ENCODE measurements at places on chromosomes 5 and 9.

GRCh38 chr9:70147651-70148050 is 104.0 kb downstream of the MAMDC2 start:
- DNase-seq: no peak

DNA sequence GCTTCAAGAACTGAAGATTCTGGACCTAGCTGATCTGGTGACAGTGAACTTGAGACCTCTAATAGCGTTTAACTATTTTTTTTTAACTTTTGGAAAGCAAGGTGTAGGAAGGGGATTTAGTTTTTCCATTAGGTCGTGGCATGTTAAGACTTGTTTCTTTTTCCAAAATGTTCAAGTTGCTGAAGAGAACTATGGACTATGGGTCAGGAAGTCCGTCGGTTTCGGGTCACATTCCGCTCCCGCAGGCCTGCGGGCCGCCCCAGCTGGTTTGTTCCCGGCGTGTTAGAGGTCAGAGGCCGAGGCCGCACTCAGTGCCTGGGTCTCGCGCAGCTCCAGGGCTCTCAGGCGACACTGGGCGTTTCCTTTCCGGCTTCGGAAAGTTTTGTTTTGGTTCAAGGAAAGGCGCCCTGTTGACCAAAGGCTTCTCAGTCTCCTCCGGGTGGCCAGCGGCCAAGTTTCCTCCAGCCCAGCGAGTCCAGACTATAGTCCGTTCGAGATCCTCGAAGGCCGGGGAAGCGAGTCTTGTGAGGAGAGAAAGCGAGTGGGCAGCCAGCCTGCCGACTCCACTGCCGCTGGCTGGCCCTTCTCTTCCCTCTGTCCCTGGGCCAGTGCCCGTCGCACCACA is 586 bp upstream of the FCHO2 start:
- no peak for DNase-seq

GRCh38 chr5:124231230-124231629 is 515.2 kb downstream of the ZNF608 start:
- no peak for DNase-seq

- no peak for DNase-seq
Observed at GRCh38 chr5:123549256-123549904, 37.4 kb downstream of the CSNK1G3 start.

DNA sequence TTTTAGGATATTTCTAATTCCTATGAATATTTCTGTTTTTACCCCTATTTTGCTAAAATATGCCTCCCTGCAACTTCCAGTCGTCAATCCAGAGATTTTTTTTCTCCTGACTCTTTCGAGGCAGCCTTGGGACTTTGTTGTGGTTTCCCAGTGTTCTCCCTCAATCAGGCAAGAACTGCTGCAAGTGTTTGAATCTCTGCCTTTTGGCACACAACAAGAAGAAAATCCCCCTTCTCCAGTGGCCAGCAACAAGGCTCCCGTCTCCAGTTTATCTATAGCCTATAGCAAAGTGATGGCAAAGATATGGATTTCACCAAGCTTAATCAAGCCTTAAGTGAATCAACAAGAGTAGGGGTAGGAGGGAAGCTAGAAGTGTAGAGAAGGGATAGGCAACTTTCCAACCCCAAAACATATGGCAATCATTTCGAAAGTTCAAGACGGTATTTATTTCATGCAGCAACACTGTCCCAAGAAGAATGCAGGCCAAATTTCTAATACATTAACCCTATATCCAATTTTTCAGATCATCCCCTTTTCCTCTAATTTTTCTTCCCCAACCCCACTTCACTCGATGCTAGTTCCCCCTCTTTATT is 37.7 kb upstream of the PAPPA start:
- DNase-seq: no peak

GRCh38 chr5:127875235-127876021 is 172.2 kb downstream of the CCDC192 start:
- no peak for DNase-seq

DNA sequence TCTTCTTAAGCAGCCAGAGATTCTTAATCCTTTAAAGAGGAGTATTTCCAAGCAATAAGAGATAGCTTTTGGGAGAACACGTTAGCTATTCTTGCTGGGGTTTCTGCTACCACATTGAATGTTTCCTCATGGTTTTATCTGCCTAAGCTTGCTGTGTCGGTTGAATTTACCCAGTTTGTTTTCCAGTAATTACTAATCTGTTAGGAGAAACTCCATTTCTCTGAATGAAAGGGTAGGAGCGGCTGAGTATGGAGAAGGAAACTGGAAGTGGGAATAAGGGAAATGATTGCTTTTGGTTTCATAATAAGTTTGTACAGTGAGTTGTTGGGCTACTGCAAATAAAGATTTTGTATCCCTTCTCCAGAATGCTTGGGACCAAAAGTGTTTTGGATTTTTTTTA is 1.2 kb downstream of the JAK2 start:
- no peak for DNase-seq

GRCh38 chr5:172798422-172799215 is 27.6 kb upstream of the DUSP1 start:
- DNase-seq: no peak

- no peak for DNase-seq
Observed at GRCh38 chr5:39013938-39014337, 60.3 kb downstream of the RICTOR start.

GRCh38 chr5:172862165-172862801 is 28.2 kb downstream of the ERGIC1 start:
- no peak for DNase-seq

DNA sequence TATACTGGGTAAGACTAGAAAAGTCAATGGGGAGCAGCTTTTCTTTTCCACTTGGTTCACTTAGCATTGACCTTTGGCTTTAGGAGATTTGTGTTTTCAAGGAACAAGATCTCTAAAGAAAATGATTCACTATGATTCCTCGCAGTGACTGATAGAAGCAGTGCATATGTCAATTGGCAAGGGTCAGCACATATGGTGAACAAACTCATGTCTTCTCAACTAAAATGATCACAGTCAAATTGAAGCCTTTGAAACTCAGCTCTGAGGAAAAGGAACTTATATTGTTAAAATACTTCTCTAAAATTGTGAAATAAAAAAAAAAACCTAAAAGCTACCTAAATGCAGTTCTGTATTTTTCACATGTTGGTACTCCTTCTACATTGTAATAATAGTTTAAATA is 43.2 kb upstream of the IL7R start:
- DNase-seq: no peak

DNA sequence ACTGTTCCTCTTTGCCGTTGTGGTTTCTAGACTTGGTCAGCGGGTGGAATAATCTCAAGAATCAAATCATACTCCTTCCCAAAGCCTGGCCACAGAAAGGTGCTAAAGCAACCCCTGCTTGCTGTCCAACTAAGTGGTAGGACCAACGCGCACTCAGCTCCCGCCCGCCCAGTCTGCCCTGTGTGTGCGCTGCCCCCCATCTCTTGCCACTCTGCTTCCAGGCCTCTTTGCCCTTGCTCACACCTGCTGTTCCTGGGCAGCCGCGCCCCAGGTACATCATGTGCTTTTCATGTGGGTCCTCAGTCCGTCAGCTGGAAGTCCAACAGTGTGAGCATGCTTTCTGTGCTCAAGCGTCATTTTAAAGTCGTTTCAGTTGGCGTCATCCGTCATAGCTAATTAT is 65.5 kb downstream of the SYK start:
- peak; percentile 63 for DNase-seq

DNA sequence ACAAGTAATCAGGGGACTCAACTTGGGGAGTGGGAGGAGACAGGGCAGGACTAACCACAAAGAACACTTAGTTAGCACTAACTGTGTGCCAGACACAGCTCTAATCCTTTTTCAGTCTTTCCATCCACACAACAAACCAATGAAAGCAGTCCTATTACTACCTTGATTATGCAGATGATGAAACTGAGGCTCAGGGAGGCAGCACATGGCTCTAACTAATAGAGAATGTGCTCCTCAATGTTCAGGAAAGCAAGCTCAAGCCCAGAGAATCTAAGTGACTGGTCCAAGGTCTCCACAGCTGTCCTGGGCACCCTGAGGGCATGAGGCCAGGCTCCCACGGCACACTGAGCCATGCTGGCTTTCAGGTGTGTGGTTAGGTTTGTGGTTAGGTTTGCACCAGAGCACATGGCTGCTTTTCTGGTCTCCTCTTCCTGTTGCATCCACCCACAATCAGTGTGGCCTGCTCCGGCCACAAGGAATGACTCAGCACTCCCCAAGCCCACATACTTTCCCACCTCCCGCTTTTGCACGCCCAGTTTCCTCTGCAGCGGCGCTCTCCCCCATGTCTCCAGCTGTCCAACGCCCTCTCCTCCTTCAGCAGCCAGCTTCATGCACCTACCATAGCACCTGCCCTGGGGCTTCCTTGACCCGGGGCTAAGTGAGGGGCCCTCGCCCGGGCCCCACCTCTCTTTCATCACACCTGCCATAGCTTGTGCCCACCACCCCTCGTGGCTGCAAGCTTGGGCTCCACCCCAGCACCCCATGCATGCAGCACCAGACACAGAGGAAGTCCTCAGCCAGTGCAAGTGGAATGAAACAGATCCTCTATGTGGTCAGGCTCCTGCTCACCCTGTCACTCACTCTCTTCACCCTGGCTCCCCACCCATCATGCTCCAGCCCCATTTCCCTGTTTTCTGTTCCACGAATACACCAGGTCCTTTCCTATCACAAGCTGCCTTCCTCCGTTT is 133.1 kb downstream of the GABBR2 start:
- DNase-seq: no peak

- DNase-seq: no peak
Observed at GRCh38 chr5:146706321-146706972, 172.1 kb downstream of the PPP2R2B start.

- peak; percentile 62 for DNase-seq
Observed at GRCh38 chr5:133150909-133151544, 99.2 kb downstream of the HSPA4 start.

GRCh38 chr9:137670391-137671195 is 51.8 kb downstream of the EHMT1 start:
- DNase-seq: no peak

DNA sequence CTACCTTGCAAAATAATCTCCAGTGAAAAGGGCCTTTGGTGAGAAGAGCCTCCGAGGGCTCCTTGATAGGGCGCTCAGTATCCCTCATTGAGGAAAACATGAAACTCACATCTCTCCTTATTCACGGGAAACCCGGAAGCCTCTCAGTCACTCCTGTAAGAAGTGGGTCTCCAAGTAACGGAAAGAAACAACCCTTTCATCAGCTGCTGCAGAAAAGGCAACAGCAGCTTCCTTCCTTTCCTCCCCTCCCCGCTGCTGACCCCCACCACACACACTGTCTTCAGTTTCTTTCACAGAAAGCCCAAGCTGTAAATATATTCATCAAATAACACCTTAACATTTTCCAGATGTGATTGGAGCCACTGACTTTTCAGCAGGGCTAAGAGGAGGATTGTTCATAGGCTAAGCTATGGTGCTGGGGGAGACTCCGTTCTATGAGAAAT is 81.4 kb downstream of the C9orf152 start:
- no peak for DNase-seq

GRCh38 chr9:94644543-94644942 is 5.2 kb upstream of the FBP1 start:
- DNase-seq: no peak

DNA sequence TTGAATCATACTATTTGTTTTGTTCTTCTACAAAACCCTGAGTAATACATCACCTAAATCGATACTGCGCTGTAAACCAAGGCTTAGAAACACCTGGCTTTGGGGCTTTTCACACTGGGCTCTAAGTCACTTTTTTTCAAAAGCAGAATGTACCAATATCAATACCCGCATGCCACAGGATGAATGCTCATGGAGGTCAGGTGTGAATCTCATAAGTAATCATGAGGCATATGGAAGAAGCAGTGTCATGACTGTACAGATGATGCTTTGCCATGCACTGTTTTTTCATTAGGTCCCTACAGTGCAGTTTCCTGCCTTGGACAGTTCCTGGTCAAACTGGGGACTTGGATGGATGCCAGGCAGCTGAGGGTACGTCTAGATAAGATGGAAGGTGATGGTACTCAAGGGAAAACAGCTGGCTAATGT is 49.0 kb upstream of the ATG10 start:
- DNase-seq: no peak

GRCh38 chr9:75019654-75020053 is 8.4 kb downstream of the CARNMT1 start:
- no peak for DNase-seq

DNA sequence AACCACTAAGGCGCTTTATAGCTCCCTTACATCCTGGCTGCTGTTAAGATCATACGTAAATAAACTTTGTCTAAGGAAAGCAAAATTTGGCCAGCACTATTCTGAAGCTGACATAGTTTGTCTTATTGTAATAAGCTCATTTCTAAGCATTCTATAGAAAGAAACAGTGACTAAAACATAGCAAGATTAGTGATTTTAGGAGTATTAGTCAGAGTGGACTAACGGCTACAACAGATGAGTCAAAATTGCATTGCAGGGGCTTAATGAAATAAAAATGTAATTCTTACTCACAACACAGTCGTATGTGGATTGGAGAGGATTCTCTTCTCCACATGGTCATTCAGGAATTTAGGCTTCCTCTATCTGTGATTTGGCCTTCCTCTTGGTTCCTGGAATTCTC is 347.6 kb downstream of the GADD45G start:
- DNase-seq: no peak

- DNase-seq: no peak
Observed at GRCh38 chr5:142896325-142897007, 126.3 kb downstream of the ARHGAP26 start.

DNA sequence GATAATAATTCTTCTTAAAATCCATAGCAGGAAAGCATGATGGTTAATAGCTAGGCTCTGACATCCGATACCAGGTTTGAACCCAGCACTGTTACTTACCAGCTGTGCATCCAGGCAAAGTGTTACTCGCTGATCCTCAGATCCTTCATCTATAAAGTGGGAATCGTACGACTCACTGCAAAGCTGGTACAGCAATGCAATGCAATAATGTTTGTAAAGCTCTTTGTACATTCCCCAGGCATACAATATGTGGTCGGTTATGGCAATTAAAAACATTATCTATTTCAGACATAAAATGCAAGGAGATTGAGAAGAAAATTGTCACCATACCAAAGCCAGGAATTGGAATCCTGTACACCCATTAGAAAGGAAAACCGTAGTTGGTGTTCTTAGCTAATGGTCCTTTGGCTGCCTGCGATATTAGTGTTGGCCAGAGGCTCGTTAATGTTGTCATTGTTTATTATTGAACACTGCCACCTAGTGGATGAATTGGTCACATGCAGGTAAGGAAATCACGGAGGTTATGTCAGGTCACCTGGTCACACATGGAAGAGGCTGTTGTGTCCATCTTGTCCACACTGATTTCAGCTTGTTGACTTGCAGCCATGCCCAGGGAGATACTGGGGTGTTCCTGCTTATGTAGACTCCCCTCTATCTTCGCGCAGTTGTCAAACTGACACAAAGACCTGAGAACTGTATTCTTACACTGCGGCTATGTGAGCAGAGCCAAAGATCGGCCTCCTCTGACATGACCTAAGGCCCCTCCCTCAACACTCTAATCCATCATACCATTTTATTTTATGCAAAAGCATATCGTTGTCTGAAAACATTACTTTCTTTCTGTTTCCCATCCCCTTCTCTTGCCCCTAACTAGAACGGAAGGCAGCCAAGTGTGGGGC is 87.5 kb upstream of the PPP2R2B start:
- no peak for DNase-seq

DNA sequence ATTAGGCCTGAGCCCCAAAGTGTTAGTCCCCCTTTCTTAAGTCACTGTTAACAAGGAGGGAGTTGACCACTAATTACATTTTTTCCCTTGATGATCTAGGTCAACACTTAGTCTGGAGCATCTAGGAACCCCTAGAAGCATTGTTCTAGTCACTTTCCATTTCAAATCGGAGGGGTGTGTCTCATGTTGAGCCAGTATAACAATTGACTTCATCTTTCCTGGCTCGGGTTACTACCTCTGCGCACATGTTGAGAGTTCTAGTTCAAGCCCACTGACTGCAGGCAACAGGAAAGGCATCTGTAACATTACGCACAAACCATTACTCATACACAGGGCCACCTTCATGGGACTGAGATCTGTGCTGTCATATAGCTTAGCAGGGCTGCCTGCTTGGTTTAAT is 164.9 kb downstream of the NTRK2 start:
- DNase-seq: no peak
